CD4-positive, alpha-beta T cell treated with Interferon gamma for 1 hour (primary cell): ENCODE measurements at places on chromosomes 3 and 15.

DNA sequence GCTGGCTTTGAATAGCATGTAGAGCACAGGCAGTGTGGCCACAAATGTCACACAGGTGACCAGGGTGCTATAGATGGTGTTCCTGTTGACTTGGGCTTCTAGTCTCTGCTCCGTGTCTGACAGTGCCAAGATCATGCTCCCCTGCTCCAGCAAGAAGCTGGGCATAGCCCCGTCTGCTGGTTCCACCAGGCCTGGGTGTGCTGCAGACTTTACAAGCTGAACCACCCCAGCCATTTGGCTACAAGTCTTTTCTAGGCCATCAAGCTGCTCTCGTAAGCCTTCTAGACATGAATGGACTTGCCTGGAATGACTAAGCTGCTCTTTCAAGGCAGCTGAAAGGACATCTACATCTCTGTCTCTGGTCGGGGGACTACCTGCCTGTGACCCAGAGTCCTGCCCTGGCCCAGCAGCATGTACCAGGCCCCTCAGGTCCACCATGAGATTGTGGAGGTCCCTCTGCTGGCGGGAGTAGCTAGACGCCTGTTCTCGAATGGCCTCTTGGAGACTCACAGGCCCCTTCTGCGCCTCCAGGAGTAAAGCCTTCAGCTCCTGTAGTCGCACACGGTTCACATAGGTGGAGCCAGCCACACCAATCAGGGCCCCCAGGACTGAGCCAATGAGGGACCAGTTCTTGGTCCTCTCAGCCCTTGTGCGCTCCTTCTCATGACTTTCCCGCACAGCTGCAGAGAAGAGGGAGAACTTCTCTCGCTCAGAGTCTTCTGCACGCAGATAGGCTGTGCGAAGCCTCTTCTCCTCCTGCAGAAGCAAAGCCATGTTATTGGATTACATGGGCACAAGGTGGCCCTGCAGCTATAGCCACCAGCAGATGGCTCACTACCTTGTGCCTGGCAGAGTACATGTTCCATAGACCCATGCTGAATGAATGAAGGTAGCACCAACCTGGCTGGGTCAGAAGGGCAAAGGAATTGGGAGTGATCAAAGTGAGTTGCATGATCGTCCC lies 2.8 kb upstream of the PLXNB1 start:
- no peak for DNase-seq

DNA sequence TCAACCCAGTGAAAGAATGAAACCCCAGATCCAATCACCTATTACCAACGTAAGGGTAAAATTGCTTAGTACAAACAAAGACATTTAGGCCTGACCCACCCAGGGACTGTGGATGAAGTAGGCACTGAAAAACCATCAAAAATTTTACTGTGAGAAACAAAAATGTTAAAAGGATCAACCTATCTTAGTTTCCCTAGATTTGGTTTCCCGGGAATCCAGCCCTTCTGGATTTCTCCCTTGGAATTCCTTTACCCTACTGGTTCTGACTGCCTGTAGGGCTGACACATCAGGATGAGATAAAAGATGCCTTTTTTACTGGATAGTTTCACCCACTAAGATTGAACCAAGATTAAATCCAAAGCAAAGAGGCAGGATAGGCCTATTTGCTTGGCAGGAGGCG lies 102.7 kb downstream of the SCAPER start:
- no peak for DNase-seq

- DNase-seq: peak; percentile 81
Observed at GRCh38 chr15:40274350-40275274, 8.3 kb downstream of the ANKRD63 start.

GRCh38 chr3:34646911-34647460 lies 848.6 kb downstream of the PDCD6IP start:
- DNase-seq: no peak

DNA sequence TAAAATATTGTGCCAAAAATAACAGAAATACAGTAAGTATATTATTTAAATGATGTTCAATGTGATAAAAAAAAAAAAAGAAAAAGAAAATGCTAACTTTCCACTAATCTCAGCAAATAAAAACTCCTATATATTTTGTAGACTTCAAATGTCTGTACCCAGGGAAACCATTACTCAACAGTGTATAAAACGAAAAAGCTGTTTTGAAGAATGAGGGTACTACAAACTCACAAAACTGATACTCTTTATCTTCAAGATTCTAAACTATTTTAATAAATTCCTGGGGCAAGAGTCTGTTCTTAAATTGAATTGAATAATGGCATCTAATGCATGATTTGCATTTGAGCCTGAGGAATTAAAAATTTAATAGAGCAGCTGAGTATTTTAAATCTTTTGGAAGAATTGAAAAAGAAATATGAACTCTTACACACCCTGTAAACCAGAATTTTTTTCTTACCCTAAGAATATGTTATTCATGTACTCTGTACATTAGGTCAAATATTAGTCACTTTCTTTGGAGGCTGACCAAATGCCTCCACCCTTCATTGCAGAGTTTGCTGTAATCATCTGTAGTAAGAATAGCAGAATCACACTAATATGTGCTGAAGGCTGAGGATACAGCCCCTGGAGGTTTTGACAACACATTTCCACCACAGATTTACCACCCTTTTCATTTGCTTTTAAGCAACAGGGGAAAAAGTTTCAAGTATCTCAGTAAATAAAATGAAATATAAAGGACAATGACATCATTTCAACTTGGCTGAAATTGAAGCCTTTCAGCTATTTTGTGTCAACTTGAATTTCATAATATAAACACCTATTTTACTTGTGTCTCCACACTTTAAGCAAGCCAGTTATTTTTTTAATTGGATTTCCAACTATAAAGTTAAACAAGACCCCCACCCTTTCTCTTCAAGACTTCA lies 79.7 kb downstream of the FBN1 start:
- no peak for DNase-seq

GRCh38 chr15:63992300-63992699 lies 54.0 kb downstream of the DAPK2 start:
- no peak for DNase-seq

GRCh38 chr3:75140904-75141615 lies 523.1 kb upstream of the FRG2C start:
- no peak for DNase-seq

- no peak for DNase-seq
Observed at GRCh38 chr15:89625716-89626115, 29.6 kb downstream of the KIF7 start.

GRCh38 chr15:83978588-83978987 lies 257.0 kb upstream of the GOLGA6L4 start:
- DNase-seq: no peak

DNA sequence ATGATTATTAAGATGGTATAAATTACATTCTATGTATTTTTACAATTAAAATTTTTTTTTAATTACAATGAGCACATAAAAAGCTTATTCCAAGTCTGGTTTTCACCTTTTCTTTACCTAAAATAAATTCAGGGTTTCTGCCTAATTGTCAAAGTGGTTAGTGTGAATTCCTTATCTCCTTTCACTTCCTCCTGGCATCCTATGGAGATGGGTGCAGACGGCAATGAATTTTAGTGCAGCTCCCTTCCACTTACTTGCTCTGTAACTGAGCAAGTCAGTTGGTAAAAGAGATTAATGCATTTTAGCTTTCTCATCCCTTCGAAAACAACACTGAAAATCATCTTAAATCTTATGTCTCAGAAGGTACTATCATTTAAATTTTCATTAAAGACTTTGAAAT lies 13.1 kb downstream of the HDGFL3 start:
- no peak for DNase-seq

- DNase-seq: no peak
Observed at GRCh38 chr3:125401402-125401801, 26.3 kb upstream of the ZNF148 start.

DNA sequence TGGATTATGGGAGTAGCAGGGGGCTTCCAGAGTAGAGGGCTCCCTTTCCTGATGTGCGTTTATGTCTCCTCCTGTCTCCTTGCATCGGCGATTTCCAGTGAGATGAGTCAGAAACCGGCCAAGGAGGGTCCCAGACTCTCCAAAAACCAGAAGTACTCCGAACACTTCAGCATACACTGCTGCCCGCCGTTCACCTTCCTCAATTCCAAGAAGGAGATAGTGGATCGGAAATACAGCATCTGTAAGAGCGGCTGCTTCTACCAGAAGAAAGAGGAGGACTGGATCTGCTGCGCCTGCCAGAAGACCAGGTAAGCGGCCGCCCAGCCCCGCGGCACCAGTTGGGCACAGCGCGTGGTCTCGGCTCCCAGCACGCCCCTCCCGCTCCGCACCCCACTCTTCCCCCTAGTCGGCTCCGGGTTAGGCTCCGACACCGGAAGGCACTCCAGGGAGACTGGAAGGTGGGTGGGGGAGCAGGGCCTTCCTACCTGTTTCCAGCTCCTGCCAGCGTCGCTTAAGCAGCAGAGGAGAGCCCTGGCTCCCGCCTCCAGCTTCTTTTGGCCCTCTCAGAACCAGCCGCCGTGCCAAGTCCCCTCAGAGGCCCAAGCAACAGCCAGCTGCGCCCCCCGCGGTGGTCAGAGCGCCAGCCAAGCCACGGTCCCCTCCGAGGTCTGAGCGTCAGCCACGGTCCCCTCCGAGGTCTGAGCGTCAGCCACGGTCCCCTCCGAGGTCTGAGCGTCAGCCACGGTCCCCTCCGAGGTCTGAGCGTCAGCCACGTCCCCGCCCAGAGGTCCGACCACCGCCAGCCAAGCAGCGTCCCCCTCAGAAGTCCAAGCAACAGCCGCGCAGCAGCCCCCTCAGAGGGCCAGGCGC lies 34.7 kb downstream of the MOBP start:
- DNase-seq: no peak

GRCh38 chr3:12918231-12918630 lies 76.9 kb upstream of the RPL32 start:
- DNase-seq: no peak
